Amniotic stem cell (primary cell): ENCODE measurements at places on chromosomes 1 and 21.

DNA sequence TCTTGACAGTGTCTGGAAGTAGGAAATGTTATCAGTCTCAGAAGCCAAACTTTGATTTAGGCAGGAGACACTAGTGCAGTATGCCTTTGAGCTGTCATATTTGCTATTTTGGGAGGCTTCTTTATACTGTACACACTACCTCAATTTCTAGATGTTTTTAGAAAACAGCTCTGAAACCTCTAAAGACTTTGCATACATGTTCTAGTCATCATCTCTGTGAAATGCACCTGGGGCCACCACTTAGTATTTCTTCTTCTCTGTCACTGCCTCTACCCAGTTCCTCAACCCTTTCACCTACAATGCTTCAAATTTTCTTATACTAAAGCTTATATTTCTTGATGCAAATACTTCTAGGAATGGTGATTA lies 29.1 kb upstream of the PLA2G4A start:
- no peak for DNase-seq

GRCh38 chr21:43853851-43854772 lies 10.9 kb upstream of the AGPAT3 start:
- no peak for DNase-seq

- DNase-seq = no peak
These were observed 132.9 kb downstream of the RHOU start for GRCh38 chr1:228867951-228868730.

DNA sequence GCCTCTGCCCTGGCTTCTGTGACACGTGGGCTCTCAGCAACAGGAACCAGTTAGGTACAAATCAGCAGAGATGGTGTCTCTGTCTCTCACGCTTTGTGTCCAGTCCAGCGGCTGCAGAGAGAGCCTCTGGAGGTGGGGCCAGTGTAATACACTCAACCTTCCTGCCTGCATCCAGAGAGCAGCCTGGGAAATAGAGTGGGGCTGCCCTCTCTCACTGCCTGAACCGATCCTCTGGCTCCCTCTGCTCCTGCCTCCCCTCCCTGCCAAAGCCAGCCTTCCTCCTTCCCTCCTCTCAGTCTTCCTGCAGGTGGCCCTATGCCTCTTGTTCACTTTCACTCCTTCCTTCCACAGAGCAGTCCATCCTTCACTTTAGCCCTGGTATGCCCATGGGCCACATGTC lies at the start of gene ZNF648:
Gene ZNF648 (minus strand): TSS at position 119 of the 400 bp plus-strand sequence. CDS start 3,702 bp downstream, outside the sequence.
- no peak for DNase-seq

- DNase-seq = no peak
These were observed 13.3 kb upstream of the PCBP3 start for GRCh38 chr21:45630066-45630694.

DNA sequence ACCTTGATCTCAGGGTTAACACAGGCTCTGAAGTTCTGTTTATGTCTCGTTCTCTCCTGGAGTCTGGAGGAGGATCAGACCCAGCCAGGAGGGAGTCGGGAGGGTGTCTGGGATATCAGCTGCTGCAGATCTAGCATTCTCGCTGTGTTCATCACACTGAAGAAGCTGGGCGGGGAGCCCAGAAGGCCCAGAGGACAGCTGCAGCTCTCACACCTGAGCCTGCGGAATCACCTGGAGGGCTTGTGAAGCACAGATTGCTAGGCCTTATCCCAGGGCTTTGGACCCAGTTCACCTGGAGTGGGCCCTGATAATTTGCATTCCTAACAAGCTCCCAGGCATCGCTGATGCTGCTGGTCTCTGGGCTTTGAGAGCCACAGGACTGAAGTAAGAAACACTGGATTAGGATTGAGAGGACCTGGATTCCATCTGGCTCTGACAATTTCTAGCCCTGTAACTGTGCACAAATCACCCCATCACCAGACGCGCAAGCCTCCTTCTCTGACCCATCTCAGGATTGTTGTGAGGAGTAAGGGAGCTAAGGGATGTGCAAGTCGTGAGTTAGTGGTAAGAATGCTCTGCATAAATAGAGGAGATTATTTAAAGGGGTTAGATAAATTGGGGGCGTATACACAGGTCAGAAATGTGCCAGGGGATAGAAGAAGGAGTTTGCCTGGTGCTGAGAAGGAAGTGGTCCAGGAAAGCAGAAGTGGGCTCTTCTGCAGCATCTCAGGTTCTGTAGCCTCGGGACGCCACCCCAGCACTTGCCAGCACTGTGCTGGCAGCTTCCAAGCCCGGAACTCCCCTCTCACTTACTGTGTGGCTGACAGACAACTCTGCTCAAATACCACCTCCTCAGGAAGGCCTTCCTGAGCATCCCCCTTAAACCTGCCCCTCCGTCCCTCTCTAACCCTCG lies 19.1 kb downstream of the ABCA4 start:
- no peak for DNase-seq

DNA sequence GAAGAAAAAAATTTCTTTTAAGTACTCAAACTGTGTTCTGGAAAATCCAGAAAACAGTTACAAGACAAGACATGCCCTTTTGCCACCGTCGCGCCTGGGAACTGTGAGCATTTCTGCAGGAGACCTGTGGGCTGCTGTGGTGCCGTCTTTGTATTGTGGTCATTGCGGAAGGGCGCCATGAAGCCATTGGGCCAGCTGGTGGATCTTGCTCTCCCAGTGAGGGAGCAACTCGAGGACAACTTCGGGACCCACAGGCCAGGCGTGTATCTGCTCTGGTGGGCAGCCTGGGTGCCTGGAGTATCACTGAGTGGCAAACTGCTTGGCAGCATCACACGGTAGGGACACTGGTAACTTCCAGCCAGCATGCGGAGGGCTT lies 3.8 kb upstream of the THEMIS2 start:
- no peak for DNase-seq

DNA sequence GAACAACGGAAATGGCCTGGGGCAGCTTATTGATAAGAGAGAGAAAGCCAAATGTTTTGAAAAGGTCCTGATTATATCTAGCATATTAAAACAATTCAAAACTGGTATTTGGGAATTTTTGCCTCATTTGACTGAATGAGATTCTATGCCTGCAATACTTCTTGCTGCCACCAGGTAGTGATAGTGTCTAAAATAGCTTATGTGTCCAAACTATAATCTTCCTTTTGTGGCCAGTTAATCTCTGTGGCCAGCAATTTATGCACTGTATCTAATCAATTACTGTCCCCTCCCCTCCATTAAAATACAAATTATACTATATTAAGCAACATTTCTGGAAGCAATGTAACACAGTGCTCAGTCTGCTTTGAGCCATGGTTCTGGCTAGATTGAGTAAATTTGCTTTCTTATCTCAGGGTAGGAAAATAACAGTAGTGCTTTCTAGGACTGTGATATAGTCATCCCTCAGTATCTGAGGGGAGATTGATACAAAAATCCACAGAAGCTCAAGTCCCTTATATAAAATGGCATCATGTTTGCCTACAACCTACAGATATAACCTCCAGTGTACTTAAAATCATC lies 91.8 kb downstream of the FOXD2 start:
- DNase-seq = no peak

- DNase-seq = no peak
These were observed 926 bp upstream of the SCMH1 start for GRCh38 chr1:41243079-41243385.

DNA sequence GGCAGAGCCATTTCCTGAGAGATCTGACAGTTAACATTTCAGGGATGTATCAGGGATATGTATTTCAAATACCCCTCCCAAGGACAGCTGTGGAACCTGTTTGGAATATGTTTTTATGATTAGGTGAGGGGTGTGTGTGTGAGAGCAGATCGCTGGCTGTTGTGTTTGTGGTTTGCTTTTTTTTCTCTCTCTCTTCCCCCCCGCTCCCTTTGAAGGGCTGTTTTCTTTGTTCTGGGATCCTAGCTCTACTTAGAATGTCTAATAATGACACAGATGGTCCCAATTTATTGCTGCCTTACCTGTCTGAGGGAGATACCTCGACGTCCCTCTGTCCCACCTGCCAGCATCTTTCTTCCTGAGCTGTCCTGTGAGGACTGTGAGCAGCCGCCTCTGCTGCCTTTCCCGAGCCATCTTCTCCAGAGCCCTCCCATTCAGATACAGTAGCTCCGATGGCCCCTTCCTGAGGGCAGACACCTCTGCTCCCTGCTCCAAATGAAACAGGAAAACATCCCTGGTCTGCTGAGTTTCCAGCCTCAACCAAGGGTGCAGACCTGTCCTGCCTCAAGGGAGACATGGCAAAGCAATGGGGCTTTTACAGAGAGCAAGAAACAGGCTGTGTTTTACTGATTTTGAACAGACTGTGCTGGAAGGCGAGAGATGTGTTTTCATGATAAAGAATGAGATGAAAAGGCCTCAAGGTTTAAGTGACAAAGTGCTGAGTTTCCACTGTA lies 138.0 kb upstream of the TNR start:
- DNase-seq = no peak

- no peak for DNase-seq
These were observed 126.0 kb downstream of the SYF2 start for GRCh38 chr1:25106352-25106751.

GRCh38 chr1:94336991-94337390 lies 81.2 kb upstream of the ABCD3 start:
- no peak for DNase-seq

GRCh38 chr21:37220433-37220980 lies 46.6 kb downstream of the VPS26C start:
- no peak for DNase-seq

GRCh38 chr21:34833465-34833864 lies 164.7 kb downstream of the CLIC6 start:
- no peak for DNase-seq

DNA sequence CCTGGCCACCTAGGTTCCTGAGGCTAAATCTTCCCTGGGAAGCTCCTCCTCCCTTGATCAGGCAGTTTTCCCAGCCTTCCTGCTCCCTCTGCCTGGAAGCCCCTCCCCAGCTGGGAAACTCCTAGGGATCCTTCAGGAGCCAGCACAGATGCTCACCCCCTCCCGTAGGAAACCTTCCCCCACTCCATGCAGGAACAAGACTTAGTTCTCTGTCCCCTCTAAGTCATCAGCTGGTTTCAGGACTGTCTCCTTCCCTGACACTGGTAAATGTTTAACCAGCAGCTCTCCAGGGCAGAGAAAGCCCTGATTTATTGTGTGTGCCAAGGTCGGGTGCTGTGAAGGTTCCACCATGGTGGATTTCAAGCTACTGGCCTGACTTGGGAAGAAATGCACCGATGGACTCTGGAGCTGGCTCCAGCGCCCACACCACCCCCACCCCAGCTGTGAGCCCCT lies 25.0 kb downstream of the TTC39A start:
- no peak for DNase-seq

GRCh38 chr1:240562111-240562590 lies 49.8 kb downstream of the GREM2 start:
- DNase-seq = no peak

GRCh38 chr21:45146306-45146705 lies 71.9 kb downstream of the ADARB1 start:
- DNase-seq = no peak

DNA sequence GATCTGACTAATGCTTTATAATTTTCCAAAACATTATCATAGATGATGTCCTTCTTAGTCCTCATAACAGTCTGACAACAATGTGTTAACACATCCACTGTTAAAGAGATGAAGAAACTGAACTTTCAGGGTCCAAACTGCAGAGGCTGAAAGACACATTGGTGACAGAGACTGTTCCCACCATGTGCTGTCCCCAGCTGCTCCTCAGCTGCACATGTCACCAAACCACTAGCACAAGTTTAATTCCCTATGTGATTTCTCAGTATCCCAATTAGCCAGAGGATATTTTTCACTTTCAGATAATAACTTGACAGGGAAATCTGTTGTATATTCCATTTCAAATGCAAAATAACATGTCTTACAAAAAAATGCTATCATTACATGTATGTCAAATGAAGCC lies 24.6 kb downstream of the LAMC2 start:
- DNase-seq = no peak

DNA sequence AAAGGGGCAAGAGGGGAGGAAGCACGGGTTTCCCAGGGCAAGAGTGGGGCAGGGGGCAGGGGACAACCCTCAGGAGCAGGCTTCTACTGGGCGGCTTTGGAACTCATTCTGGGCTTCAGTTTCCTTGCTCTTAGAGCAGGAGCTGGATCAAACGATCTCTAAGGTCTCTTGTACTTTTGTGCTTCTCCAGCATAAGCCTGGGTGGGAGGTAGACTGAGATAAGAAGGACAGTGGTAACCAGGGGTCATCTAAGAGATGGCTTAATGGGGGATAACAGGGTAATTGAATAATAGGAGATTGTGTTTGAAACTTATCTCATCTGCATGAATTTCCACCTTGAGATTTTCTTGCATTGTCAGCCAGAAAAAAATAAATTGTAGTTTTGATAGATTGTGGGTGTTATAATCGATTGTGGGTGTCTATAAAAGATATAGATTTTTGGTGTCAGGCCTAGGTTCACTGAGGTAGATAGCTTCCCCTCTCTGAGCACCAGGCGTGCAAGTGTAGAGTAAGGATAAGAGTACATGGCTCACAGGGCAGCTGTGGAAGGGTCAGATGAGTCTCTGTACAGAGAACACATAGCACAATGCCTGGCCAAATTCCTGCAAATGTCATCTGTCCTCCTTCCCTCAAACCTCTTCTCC lies 68.0 kb downstream of the CD58 start:
- DNase-seq = no peak

GRCh38 chr1:26327956-26328362 lies 10.2 kb downstream of the CD52 start:
- no peak for DNase-seq

GRCh38 chr1:150576367-150576711 lies 3.1 kb downstream of the MCL1 start:
- no peak for DNase-seq

- no peak for DNase-seq
These were observed 74.6 kb downstream of the RUNX3 start for GRCh38 chr1:24855474-24855873.

- DNase-seq = no peak
These were observed 150.3 kb downstream of the TNFSF18 start for GRCh38 chr1:172900376-172900997.

- DNase-seq = no peak
These were observed 37.0 kb upstream of the RCAN3 start for GRCh38 chr1:24465638-24466037.

- no peak for DNase-seq
These were observed 10.2 kb upstream of the FCRL5 start for GRCh38 chr1:157562515-157562914.

DNA sequence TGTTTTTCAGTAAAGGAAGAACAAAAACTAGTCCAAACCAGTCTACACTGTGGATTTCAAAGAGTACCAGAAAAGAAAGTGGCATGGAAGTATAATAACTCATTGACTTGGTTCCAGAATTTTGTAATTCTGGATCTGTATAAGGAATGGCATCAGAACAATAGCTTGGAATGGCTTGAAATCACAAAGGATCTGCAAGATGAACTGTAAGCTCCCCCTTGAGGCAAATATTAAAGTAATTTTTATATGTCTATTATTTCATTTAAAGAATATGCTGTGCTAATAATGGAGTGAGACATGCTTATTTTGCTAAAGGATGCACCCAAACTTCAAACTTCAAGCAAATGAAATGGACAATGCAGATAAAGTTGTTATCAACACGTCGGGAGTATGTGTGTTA lies 21.3 kb downstream of the CHODL start:
- DNase-seq = no peak

GRCh38 chr1:225881081-225881958 lies 860 bp downstream of the TMEM63A start:
- no peak for DNase-seq

GRCh38 chr1:230773396-230774033 lies 26.3 kb downstream of the CAPN9 start:
- DNase-seq = no peak

- no peak for DNase-seq
These were observed 148.5 kb upstream of the CHRM3 start for GRCh38 chr1:239237912-239238311.
